ENCODE measurements at places on chromosomes 4 and X.

GRCh38 chr4:24489870-24490269, 94.5 kb downstream of the DHX15 start:
- no peak for DNase-seq

DNA sequence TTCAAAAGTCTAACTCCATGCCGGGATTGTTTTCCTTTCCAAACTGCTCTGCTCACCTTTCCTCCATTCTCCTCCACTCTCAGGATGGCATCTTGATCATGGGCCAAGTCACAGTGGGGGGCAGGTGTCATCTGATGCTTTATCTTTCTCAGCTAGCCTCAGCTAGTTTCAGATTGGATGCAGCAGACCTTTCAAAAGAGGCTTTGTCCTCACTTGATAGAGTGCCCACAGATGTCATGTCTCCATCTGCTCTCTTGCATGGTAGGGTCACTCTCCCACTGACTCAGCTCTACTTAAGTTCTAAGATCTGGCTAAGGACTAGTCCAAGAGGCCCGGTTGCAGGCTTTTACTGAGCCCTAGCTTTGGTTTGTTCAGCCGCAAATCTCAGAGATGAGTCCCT, 341.8 kb upstream of the GALNT7 start:
- no peak for DNase-seq

DNA sequence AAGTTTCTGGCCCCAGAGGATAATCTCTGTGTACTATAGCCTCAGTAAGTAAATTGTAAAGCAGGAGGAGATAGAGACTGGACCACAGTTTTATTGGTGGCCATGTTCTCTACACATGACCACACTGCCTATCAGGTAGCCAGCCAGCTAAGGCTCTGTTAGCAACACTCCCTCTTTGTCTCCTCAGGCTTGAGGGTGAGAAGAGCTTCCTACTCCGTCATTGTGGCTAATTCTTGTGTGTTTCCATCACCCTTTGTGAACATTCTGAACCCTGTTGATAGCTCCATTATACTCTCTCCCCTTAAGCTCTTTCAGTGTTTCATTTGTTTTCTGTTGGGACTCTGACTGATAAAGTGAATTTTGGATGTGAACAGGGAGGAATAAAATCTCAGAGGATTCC, 233.4 kb downstream of the CFAP299 start:
- DNase-seq: no peak

- no peak for DNase-seq
These were observed 1450.7 kb upstream of the TENM3 start for GRCh38 chr4:180792541-180792940.

DNA sequence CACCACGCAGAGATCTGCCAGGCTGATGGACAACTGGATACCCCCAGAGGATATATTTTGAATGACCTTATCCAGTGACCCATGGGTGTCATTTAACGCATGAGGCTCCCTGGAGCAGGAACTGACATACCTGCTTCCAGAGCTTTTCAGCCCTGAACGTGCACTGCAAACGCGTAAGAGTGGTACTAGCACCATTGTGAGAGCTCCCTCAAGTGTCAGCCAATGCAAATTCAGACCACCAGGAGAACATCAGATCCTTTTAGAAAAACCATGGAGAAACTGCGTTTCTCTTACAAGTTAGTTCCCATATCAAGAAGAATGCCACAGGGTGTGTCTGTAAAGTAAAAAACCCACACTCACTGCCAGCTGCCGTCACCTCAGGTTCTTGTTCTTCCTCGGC, 7.3 kb downstream of the TREX2 start:
- DNase-seq: no peak

DNA sequence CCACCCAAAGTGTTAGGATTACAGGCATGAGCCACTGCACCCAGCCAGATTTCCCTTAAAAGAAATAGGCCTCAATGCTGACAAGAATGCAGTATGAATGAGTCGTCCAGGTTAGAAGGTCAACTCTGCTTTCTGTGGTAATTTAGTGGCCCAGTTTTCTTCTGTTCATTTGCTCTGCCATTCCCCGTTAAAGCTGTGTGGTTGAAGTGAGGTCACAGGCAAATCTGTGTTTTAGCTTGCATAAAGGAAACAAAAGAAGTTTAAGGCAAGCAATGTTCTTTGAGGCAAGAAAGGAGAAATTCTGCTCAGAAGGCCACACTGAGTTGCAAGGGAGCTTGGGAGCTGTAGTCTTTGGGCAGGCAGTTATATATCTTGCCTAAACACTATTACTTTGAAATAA, 176.8 kb downstream of the LARP7 start:
- no peak for DNase-seq

GRCh38 chr4:145782756-145783155, 102.8 kb downstream of the C4orf51 start:
- DNase-seq: no peak

GRCh38 chrX:130841776-130842175, 61.2 kb downstream of the ENOX2 start:
- DNase-seq: no peak

GRCh38 chr4:185456131-185456530, 15.4 kb downstream of the CCDC110 start:
- DNase-seq: no peak

DNA sequence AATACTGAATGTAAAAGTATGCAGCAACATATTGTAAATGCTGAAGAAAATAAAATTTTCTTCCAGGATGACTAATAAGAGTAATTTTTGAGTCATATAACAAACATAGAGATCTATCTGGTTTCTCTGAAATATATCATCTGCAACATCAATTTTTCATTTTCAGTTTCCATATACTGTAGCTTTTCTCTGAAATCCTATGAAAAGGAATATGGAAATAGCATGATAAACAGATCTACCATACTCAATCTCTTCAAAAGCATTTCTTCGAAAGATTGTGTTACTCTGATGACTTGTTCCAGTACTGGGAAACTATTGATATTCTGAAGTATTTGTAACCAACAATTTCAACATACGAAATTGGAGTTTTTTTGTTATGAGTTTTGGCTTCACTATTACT, 1156.7 kb downstream of the FAM133A start:
- no peak for DNase-seq

GRCh38 chr4:75051431-75051830, 118.5 kb downstream of the PARM1 start:
- DNase-seq: no peak

GRCh38 chr4:178671766-178672165, 1229.5 kb upstream of the AGA start:
- DNase-seq: no peak

DNA sequence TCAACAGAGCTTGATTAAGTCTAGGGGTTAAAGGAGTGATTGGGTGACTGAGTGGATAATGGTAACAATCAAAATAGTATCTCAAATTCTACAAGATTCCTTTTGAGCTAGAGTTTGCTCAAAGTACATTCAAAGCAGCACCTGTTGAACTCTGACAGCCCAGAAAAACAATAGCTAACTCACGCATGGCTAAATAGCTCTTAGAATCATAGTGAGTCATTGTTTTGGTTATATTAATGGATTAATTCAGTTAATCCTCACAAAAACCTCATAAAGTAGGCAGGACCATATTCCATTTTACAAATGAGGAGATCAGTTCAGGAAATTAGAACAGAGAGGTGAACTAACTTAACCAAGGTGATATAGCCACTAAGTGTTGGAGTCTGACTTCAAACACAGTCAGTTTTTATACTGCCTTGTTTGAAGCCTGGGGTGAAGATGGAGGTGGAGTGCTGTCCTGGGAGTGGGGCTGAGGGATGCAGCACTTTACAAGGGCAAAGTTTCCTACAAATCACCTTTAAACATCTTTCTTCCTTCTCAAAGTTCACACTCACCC, 35.9 kb upstream of the PPM1K start:
- no peak for DNase-seq

- no peak for DNase-seq
These were observed 101.5 kb downstream of the RCHY1 start for GRCh38 chr4:75412746-75413145.

DNA sequence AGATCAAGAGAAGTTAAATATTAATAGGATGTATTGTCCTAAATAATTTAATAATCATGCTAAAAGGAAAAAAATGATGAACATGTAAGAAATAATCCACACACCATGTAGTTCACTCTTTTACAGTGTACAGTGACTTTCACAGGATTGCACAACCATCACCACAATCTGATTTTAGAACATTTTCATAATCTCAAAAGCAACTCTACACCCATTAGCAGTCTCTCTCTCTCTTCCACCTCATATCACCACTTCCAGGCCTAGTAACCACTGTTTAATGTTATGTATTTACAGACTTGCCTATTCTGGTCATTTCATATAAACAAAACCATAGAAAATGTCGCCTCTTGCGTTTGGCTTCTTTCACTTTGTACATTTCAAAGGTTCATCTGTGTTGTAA, 153.4 kb downstream of the FSTL5 start:
- no peak for DNase-seq

DNA sequence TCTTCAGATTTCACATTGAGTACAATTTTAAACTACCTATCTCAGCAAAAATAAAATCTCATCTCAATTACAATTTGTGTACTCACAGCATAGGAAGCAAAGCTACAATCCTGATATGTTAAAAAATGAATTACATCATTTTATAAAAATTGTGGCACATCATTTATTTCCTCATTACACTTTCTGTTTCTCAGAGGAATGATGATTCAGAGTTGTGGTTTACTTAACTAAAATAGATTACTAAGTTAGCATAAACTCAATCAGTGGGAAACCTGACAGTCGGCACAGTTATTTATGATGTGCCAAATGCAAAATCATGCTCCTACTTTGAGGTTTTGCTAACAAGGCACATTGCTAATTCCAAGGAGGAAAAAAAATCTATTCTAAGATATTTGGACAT, 325.0 kb downstream of the FBXO8 start:
- no peak for DNase-seq

Data from GM12892 (cell line).